ENCODE measurements at places on chromosomes 7 and 10.

- DNase-seq = peak; percentile 16
These were observed 99.5 kb downstream of the MKI67 start for GRCh38 chr10:128026615-128027300.

DNA sequence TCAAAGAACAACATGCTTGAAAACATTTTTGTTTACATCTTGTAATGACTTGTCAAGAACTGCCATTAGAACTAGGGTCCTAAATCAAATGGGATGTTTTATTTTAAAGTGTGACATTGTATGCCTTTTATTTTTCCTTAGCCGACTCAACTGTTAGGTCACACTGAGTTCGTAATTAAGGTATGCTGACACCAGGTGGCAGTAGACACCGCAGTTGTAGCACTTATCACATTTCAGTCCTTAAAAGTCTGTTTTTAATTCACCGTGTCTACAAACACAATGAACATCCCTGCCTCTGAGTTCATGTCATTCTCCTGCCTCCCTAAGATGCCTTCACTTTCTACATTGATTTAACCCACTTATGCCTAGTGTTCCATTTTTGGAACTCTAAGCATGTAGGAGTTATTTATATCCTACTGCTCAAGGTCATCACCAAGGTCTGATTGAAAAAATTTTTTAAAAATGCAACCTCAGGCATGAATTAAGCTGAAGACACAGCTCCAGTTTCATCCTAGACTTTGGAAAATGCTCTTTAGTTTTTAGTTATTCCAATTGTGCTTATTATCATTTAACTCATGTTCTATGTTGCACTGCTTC, 186.1 kb downstream of the BMPER start:
- DNase-seq = peak; percentile 59

DNA sequence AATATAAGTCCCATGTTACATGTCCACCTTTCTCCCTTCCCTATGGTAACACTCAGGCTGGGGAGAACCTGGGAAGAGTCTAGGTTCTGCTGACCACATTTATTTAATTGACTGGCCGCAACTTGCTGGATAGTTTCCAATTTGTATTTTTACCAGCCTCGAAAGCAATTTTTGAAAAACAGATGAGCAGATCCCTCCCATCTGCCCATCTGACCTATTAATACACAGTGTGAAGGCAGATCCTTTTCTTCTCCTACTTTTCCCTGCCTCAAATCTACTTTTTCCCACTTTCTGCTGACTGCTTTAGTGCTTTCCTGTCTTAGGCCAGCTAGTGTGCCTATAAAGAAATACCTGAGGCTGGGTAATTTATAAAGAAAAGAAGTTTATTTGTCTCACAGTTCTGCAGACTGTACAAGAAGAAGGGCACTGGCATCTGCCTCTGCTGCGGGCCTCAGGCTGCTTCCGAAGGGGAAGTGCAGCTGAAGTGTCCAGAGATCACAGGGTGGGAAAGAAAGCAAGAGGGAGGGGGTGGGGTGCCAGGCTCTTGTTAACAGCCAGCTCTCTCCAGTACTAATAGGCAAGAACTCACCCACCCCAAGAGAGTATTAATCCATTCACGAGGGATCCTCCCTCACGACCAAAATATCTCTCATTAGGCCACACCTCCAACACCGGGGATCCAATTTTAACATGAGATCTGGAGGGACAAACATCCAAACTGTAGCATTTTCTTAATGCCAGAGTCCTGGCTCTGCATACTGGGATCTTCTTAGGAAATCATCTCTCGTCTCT, 336.0 kb upstream of the IGFBP3 start:
- no peak for DNase-seq

GRCh38 chr10:133169173-133169947, 9.3 kb downstream of the KNDC1 start:
- no peak for DNase-seq

GRCh38 chr7:101442426-101443070, 79.9 kb downstream of the COL26A1 start:
- DNase-seq = no peak

GRCh38 chr10:74103560-74104258, 46.9 kb downstream of the AP3M1 start:
- DNase-seq = peak; percentile 64

DNA sequence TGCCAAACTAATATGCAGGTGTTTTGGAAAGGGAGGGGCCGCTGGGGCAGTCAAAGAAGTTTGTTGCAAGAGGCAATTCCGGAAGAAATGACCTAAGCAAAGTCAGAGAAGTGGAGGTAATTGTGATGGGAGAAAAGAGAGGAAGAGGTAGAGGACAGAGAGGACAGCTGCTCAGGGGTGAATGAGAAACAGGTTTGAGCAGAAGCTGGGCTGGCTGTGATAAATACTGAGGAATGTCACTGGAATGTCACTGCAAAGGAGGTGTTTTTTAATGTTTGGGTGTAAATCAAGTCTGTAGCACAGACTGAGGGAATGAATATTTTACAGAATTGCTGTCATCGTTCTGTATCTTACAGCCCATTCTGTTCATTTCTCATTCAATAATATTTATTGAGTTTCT, 207.2 kb downstream of the DPP6 start:
- no peak for DNase-seq

DNA sequence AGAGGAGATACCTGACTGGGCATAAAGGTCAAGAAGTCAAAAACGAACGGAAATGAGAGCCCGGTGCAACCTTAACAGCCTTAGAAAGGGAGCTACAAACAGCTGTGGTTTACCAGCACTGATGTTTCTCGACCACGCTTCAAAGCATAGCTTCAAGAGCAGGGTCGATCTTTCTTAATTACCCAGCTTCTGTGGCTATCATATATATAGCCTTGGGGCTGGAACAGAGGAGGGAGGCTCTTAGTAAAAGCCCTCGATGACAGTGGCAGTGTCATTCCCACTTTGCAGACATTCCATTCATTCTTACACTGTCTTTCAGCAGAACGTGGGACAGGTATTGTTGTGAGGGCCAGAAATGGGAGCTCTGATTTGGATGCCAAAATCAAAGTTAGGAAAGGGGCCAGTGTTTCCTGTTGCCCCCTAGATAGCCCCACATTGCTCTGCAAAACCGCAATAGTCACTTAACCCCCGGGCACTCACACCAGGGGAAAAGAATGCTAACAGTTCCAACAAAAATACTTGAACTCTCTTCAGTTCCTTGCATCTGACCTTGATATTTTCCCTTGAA, 141.5 kb downstream of the MTPAP start:
- DNase-seq = no peak
